Stimulated activated CD8-positive, alpha-beta memory T cell treated with anti-CD3 and anti-CD28 coated beads, Interleukin-15, amount 100 ng/mL, for 4 hours (primary cell): ENCODE measurements at places on chromosomes 4 and X.

GRCh38 chr4:181166742-181167399, 1076.3 kb upstream of the TENM3 start:
- DNase-seq: no peak

GRCh38 chr4:35124106-35124505, 1120.2 kb downstream of the ARAP2 start:
- DNase-seq: no peak

DNA sequence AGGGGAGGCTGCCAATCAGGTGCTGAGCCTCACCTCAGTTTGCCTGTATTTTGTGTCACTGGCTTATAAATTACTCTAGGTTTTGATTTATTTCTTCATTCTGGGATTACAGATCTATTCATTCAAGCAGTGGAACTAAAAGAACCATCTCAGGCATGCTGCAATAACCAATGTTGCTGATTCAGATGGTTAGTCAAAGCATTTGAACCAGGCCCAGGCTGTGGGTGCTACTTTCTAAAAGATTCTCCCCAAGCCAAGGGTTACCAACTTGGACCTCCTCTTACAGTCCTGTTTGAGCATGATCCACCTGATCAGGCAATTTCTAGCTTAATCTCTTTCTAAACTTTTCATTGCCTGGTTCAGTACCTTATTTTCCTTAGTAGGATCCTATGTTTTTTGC, 67.2 kb downstream of the TMEM131L start:
- DNase-seq: no peak

- DNase-seq: no peak
These were observed 169.6 kb downstream of the GASK1B start for GRCh38 chr4:158003212-158003611.

DNA sequence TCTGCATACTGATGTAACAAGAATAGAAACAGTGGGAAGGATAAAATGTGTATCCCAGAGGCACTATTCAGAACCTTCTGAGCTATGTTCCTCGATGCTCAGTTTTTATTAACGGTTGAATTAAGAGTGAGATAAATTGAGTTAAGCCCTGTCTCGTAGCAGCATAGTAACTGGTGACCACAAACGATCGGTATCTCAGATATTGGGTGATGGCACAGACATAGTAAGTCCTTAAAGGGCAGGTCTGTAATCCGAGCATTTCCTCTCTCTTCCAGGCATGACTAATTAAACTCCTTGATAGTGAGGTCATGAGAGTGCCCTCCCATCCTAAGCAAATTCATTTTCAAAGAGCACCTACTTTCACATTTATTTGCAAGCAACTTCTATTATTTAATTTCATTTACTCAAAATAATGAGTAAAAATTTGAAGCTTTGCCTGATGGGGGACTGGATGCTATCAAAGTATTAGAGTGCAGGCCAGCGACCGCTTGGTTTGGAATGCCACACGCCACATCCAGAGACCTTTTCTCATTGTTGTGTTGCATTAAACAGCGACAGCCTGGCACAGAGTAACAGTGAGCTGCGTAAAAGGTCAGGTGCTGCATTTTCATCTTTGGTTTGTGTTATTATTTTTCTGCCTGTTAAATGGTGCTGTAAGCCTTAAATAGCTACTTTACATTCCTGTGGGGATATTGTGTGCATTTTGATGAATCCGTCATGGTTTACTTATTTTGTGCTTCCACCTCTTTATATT, 101.9 kb downstream of the PCDH7 start:
- no peak for DNase-seq

DNA sequence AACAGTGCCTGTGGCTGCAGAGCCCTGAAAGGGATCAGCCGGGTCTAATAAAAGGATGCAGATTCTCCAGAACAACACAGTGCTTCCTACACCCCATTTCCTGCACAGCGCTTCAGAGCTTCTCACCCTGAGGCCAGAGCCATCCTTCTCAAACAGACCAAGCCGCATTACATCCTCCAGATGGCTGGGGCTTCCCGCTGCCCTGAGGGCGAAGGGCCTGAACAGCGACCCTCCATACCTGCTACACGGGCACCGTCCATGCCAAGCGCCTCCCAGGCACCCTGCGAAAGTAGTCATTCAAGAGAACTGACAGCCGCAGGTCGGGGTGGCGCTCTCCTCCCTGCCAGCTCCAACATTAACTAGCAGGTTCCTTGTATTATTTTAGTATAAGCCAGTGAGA, 36.5 kb downstream of the ACOX3 start:
- DNase-seq: no peak

DNA sequence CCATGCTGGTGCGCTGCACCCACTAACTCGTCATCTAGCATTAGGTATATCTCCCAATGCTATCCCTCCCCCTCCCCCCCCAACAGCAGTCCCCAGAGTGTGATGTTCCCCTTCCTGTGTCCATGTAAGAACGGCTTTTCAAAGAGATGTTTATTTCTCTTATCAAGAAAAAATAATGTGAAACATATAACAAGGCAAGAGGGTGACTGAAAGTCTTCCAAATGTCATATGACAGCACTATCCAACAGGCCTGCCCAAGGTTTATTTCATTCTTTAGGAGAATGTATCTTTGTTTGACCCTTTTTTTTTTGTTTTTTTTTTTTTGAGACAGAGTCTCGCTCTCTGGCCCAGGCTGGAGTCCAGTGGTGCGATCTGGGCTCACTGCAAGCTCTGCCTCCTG, 29.9 kb upstream of the REPS2 start:
- no peak for DNase-seq

GRCh38 chr4:60588556-60588955, 611.6 kb upstream of the ADGRL3 start:
- no peak for DNase-seq

DNA sequence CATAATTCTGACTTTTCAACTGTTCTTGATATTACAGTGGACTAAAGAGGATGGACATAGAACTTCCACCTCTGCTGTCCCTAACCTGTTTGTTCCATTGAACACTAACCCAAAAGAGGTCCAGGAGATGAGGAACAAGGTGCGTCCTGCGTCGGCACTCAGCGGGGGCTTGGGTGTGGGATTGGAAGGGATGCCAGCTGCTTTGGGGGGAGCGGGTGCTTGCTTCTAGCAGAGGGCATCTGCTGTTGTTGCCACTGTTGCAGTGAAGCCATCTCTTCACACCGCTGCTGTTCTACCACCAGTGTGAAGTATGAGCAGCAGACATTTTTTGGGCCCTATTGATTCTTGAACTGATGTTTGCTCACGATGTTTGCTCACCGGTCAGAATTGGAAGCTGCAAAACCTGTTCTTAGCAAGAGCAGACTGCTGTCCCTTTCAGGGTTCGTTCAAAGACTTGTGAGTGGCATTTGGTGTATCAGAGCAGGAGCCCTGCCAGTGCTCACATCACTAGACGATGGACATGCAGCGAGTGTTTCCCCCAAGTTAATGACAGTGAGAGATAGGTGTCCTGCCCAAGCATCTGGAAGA, 55.4 kb downstream of the NOP14 start:
- DNase-seq: no peak

DNA sequence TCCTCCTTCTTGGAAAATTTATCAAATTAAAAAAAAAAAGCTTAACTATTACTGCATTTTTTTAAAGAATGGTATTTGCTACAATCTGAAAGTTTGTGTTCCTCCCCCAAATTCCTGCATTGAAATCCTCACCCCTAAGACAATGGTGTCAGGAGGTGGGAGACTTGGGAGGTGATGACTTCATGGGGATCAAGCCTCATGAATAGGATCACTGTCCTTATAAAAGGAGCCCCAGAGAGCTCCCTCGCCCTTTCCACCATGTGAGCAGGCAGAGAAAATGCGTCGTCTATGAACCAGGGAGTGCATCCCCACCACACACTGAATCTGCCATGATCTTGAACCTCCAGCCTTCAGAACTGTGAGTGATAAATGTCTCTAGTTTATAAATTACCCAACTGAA, 38.0 kb downstream of the DHRSX start:
- DNase-seq: no peak

DNA sequence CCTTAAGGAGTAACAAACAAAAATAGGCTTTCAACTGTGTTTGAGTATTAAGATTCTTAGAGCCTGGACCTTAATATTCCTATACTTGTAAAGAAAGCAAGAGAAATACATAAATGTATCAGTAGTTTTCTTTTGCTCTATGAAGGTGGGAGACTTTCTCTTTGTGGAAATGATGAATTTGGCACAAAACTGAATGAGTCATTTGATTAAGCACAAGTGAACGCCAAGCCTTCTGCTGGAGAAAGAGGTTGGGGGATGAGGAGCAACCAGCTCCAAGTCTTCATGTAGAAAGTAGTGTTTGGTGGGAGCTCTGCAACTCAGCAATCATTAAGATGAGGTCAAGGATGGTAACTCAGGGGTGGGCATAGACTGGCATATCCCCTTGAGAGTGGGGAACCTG, 49.6 kb downstream of the MEPE start:
- no peak for DNase-seq

GRCh38 chr4:168511780-168512489, 15.1 kb downstream of the PALLD start:
- DNase-seq: peak; percentile 17

DNA sequence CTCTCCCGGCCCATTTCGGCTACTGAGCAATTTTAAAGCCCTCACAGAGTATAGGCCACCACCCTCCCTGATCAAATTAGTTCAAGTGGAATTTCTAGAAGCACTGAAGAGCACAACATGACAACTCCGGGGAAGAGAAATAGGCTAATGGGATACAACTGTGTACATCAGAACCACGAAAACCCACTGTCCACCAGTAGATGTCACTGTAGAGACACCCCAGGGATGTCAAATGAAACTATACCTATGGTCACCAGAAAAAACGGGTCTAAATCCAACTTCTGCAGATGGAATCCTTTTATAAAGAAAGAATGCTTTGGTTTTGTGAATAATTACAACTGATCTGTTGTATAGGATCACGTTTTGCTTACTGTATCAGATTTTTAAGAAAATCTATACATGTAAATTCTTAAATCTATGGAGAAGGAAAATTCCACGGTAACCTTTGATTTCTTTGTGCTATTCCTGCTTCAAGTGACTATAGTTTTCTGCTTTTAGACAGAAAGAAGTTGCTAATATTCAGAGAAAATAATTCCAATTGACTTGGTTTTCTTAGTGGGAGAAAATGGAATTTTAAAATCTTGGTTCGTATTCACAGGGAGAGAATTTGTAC, 29.5 kb upstream of the MAP3K15 start:
- no peak for DNase-seq

GRCh38 chr4:98150092-98150761, 7.0 kb upstream of the STPG2 start:
- no peak for DNase-seq

GRCh38 chrX:10240918-10241317, 84.1 kb downstream of the CLCN4 start:
- no peak for DNase-seq

GRCh38 chr4:30968926-30969325, 248.8 kb downstream of the PCDH7 start:
- DNase-seq: no peak

DNA sequence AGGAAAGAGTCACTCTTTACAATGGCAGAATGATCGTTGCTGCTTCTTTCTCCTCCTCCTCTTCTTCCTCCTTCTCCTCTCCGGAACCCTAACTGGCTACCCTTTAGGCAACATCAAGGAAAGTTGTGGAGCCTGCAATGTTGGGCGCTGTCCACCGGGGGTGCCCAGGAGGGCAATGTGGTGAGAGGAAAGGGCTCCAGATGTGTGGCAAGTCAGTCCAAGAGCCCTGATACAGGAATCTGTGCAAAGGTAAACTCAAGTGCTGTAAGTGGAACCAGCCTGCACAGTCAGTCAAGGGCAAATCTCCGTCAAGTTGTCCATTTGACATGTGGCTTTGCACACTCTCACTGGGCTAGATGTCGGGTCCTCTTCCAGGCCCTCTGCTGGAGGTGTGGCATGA, 2.8 kb downstream of the RTL5 start:
- no peak for DNase-seq

GRCh38 chr4:85932500-85933290, 427.2 kb downstream of the MAPK10 start:
- DNase-seq: no peak

GRCh38 chr4:102354671-102355454, 9.6 kb upstream of the SLC39A8 start:
- no peak for DNase-seq

- no peak for DNase-seq
These were observed 227.1 kb downstream of the ADGRL3 start for GRCh38 chr4:61427099-61427817.

DNA sequence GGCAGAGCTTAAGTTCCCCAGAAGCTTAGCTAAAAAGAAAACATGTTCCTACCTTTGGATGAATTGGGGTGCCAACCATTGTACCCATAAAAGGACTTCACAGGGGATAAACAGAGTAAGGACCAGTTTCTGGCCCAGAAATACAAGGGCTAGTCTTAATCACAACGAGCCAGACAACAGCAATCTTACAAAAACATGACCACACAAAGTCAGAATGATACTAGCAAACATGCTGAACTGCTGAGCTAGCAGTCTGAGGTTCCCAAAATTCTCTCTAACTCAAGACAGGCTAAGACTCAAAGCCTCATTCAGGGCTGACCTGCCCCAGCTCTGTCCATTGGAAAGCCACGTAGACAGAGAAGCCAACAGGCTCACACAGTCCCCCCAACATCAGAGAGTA, 40.3 kb downstream of the ATP11C start:
- DNase-seq: no peak

- no peak for DNase-seq
These were observed 13.7 kb upstream of the HTRA3 start for GRCh38 chr4:8255698-8256441.

DNA sequence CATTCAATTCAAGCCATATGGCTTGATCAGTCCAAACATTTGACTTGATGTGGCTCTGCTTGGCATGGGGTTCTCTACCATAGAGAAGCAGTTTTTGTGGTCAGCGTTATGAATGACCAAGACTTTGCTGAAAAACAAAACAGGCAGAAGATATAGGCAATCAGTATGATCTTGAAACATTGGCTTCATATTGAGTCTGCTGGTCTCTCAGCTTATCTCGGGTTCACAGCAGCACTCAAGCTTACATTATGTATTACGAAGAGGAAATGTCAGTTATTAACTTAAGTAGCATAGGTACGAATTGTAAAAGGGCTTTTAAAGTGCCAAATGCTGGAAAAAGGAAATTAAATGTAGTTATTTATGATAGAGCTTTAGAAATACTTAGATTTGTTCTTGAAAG, 99.0 kb downstream of the AFF2 start:
- no peak for DNase-seq

- no peak for DNase-seq
These were observed 9.0 kb downstream of the TSC22D3 start for GRCh38 chrX:107766470-107767150.

- DNase-seq: no peak
These were observed 12.7 kb upstream of the MCUB start for GRCh38 chr4:109547394-109547793.

- no peak for DNase-seq
These were observed 1064.7 kb upstream of the GRIA3 start for GRCh38 chrX:122119361-122119760.

DNA sequence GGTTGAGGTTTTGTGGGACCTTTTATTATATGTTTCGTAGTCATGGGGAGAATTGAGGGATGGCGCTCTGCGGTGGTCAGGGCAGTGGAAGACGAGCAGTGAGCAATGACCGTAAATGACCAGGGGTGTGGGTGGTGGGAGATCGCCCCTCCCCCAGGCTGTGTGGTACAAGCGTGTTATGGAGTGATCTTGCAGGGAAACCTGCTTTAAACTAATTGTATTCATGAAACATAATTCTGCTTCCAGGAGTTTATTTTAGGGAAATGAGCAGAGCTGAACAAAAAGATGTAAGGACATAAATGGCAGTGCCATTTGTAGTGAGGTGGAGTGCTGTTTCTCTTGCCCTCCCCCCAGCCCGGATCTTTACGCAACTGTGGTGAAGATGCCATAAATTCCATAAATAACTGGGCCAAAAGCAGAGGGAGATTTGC, 20.2 kb downstream of the GYG2 start:
- DNase-seq: no peak
